ENCODE measurements at places on chromosomes 13 and 19. TPM values are rescaled to one million over a fixed set of nuclear protein-coding genes. Genes with fewer than 3 reads are reported as not detected.

Gene EPSTI1
- 2.2 TPM for total RNA-seq

Gene ZNF208
- total RNA-seq = 1.5 TPM

Gene PEAK3
- total RNA-seq = not detected

Gene FAM124A
- 1.4 TPM for total RNA-seq

Gene GJA3
- total RNA-seq = 2.2 TPM

Gene AMER2
- not detected for total RNA-seq

Gene IRGQ
- total RNA-seq = 8.8 TPM

Gene KIR2DL4
- total RNA-seq = not detected

Gene TMEM190
- total RNA-seq = not detected

Gene CEACAM7
- total RNA-seq = not detected

Gene NALCN
- under 0.01 TPM for total RNA-seq

All from subcutaneous preadipocyte (primary cell).